ENCODE measurements at places on chromosomes 3 and 15. TPM values are rescaled to one million over a fixed set of nuclear protein-coding genes. Genes with fewer than 3 reads are reported as not detected.

GRCh38 chr3:69288161-69288895 lies 97.6 kb downstream of the FRMD4B start:
- DNase-seq: peak; percentile 86

GRCh38 chr3:134312072-134312872 lies 61.6 kb upstream of the RYK start:
- peak; percentile 40 for DNase-seq

DNA sequence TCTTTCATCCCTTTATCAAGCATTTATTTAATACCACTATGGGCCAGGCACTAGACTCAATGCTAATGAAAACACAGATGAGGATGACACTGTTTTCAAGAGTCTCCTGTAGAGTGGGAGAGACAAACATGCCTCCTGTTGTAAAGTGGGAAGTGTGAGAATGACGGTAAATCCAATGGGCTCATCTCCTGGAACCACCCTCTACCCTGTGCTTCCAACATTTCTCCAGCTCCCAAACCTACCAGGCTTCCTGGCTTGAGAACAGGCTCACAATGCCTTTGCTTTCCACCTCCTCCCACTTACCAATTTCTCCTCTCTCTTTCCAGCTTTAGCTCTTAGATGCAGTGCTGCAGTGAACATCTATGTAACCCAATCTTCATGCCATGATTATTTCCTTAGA lies 54.1 kb upstream of the TBC1D23 start:
- no peak for DNase-seq

- peak; percentile 17 for DNase-seq
Measured at GRCh38 chr3:188043891-188044290, 110.1 kb upstream of the LPP start.

DNA sequence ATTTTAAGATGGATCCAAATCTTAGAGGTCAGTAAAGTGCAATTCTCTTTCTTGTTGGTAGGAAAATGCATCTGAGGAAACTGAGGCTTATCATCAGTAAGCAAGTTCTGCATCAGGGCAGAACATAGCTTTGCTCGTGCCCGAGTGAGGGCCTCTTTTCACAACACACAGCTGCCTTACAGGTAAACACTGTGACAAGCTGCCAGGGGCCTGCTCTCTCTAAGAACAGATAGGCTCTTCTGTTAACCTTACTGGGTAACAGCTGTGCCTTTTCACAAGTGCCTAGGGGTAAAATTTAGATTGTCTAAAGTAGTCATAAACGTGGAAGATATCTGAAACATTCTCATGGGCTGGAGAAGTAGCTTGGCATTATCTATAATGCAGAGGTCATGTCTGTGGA lies 118.1 kb downstream of the C3orf38 start:
- no peak for DNase-seq

- peak; percentile 66 for DNase-seq
Measured at GRCh38 chr15:60582370-60583036, 103.6 kb upstream of the ICE2 start.

DNA sequence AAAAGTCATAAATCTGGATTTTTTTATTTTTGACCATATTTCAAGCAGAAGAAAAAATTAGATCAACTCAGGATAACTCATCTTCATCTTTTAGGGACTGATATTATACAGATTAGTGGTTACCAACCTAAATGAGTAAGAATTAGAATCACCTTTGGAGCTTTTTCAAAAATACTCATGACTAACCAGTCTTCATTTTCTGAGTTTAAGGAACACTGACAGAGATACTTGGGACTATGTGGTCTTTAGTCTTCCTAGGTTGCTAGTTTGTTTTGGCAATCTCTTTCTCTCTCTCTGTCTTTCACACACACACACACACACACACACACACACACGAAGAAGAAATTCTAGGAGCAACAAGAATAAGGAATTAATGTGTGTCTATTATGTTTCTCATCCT lies 50.1 kb downstream of the TMOD3 start:
- DNase-seq: no peak

NISCH gene
- total RNA-seq: 50.8 TPM

MAP2K1 gene
- total RNA-seq: 91.9 TPM

CIP2A gene
- total RNA-seq: 45.1 TPM

DENND4A gene
- total RNA-seq: 39.9 TPM

CEMIP gene
- total RNA-seq: not detected

ARNT2 gene
- total RNA-seq: 0.10 TPM

EFCC1 gene
- total RNA-seq: 0.24 TPM

PCLAF gene
- total RNA-seq: 82.4 TPM

GPR160 gene
- 5.7 TPM for total RNA-seq

FAM219B gene
- total RNA-seq: 63.0 TPM

TMEM158 gene
- total RNA-seq: not detected

TRPC1 gene
- total RNA-seq: 3.8 TPM

CLDN18 gene
- not detected for total RNA-seq

Measured in activated CD4-positive, alpha-beta memory T cell treated with anti-CD3 and anti-CD28 coated beads for 36 hours (primary cell).